ENCODE measurements at places on chromosomes 6 and 20.

GRCh38 chr6:130743175-130743574 lies 84.0 kb upstream of the SMLR1 start:
- no peak for DNase-seq

- DNase-seq = no peak
These were observed 69.1 kb downstream of the NRSN1 start for GRCh38 chr6:24194978-24195700.

GRCh38 chr6:2477666-2478065 lies 232.3 kb upstream of the GMDS start:
- DNase-seq = no peak

- no peak for DNase-seq
These were observed 6.6 kb upstream of the GFRA4 start for GRCh38 chr20:3669710-3670367.

DNA sequence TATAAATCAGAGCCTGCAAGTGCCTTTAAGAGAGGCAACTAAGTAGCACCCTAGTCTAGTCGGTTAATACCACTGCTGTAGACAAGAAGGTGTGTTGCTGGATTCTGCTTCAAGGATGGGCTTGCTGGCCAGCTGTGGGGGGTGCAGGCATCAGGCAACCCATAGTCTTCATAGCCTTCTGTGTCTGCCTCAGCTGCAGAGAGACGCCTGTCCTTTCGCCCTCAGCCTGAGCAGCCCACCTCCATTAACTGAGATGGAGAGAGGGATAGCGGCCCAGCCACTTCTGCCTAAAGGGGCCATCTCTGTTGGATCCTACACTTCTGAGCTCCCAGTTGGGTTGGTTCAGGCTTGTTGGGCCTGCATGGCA lies 123.7 kb upstream of the MLIP start:
- DNase-seq = no peak

GRCh38 chr6:78639111-78640110 lies 227.9 kb upstream of the IRAK1BP1 start:
- no peak for DNase-seq

DNA sequence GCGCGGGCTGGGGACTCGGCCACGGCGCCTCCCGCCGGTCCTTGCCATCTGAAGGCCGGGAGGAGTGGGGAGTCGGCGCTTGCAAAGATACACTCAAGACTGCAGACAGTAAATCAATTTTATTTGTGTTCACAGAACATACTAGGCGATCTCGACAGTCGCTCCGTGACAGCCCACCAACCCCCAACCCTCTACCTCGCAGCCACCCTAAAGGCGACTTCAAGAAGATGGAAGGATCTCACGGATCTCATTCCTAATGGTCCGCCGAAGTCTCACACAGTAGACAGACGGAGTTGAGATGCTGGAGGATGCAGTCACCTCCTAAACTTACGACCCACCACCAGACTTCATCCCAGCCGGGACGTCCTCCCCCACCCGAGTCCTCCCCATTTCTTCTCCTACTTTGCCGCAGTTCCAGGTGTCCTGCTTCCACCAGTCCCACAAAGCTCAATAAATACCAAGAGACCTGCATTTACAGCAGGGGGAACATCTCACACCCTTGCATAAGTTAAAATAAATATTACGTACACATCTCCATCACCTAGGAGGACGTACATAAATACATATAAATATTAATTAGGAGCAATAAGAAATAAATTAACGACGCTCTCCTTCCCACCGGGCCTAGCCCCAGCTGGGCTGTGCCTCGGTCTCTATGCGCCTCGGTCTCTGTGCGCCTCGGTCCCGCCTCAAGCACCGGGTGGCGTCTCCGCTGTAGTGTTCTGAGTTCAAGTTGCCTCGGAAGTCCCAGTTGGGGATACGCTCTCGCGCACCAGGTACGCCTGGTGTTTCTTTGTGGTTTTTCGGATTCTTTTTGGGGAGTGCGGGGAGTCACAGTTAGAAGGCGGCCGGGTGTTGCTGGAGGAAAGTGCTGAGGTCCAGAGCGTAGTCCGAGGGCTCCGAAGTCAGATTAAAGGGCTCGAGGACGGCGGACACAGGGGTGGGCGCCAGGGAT lies 889 bp upstream of the FLOT1 start:
- no peak for DNase-seq

DNA sequence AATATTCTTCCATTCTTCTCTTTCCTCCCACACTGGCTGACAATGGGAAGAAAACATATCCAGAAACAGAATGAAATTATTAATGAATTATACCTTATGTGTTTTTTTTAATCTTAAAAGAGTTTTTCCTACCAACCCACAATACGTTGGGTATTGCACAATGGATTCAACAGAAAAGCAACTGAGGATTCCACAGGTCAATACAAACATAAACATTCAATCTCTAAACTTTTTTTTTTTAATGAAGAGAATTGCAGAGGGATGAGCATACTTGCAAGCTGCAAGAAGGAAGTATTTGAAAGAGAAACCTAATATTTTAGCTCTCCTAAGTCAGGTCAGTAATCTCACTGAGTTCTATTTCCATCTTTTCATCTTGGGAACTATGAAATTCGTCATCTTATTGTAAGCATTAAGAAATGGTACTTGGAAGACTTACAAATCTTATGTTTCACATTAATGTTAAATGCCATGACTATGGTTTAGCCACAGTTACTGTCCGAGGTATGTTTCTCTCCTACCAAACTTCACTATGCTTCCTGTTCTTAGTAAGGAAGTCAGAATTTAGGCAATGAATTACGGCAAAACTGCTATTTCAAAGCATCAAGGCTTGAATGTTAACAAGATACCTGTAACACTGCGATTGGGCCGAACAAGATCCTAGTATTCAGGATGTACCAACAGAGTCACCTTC lies 100.8 kb downstream of the HIVEP2 start:
- no peak for DNase-seq

DNA sequence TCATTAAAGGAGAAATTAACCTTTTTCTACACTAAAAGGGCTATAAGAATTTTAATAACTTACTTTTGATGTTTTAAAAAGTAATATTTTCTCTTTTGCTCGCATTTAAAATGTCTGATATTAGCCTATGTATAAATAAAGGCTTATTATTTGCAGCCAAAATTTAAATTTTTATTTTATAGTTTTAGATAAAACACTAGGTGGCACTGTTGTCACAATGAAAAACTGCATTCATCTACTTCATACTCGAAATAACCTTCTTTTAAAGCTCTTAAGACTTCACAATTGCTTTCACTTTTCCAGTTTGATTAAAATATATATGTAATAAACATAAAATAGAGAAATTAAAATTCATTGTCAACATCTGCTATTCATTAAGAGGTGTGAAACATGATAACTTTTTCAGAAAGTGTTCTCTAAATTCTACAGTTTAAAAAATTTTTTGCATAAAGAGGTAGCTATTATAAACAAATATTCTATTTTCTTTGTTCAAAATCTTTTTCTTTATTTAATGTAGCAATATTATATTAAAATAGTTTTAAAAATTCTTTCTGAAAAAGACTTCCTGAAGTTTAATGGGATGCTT lies 78.8 kb upstream of the DEFB112 start:
- DNase-seq = peak; percentile 14

DNA sequence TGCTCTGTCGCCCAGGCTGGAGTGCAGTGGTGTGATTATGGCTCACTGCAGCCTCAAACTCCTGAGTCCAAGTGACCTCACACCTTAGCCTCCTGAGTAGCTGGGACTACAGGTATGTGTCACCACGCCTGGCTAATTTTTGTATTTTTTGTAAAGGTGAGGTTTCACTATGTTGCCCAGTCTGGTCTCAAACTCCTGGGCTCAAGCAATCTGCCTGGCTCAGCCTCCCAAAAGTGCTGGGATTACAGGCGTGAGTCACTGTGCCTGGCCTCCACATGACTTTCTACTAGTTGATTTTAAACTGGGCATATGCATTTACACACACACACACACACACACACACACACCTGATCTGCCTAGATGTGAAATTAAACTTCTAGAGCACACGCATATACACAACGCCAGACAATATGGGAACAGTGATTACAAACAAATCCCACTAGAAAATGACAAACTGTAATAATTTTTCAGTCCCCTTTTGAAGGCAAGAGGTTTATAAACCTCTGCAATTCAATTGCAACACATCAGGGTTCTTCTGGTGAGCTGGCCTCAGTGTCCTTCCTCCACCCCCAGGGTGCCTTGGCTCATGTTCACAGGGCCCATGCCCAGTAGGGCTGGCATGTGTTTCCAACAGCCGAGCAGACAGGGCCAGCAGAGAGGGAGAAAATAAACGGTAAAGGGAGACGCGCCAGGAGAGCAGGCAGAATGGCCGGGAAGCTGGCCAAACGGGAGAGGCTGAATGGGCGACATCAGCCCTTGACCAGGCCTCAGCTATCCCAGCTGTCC lies 31.2 kb downstream of the PARD6B start:
- peak; percentile 94 for DNase-seq

- no peak for DNase-seq
These were observed 443.1 kb upstream of the ID4 start for GRCh38 chr6:19394051-19394450.

DNA sequence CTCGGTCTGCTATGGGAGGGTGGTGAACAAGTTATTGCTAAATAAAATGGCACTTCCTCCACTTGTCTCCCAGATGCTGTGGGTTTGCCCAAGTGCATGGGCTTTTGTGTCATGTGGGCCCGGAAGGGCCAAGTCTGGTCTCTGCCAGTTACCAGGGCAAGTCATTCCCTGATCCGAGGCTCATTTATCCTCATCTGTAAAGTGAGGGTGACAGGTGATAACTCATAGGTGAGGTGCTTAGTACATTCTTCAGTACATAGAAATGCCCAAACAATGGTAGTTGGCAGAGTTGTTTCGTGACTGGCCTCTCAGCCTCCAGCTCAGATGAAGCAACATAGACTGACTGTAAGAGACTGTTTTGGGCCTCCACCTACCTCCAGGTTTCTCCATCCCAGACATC lies 2.0 kb upstream of the MUCL3 start:
- DNase-seq = no peak

- peak; percentile 27 for DNase-seq
These were observed 11.0 kb downstream of the PGM3 start for GRCh38 chr6:83182114-83182513.

DNA sequence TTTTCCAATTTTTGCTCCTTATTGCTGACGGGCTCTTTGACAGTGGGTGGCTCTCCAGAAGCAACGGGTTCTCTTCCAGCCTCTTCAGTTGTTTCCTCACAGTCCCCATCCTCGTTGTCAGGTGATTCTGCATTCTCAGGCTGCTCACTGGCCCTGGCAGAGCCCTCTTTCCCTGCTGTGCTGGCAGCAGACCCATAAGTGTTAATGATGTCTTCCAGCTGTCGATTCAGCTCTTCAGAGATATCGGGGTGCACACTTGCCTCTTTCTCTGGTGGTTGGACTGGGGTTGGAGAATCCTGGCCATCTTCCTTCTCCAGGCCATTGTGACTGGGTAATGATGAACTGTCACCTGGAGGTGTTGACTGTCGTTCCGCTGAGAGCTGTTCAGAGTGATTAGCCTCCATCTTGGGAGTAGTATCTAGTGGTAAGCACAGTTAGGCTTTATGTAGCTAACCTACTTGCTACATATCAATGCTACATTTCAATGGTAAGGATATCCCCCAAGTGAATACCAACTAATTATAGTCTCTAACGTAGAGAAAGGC lies 3.2 kb downstream of the TXLNB start:
- DNase-seq = no peak

DNA sequence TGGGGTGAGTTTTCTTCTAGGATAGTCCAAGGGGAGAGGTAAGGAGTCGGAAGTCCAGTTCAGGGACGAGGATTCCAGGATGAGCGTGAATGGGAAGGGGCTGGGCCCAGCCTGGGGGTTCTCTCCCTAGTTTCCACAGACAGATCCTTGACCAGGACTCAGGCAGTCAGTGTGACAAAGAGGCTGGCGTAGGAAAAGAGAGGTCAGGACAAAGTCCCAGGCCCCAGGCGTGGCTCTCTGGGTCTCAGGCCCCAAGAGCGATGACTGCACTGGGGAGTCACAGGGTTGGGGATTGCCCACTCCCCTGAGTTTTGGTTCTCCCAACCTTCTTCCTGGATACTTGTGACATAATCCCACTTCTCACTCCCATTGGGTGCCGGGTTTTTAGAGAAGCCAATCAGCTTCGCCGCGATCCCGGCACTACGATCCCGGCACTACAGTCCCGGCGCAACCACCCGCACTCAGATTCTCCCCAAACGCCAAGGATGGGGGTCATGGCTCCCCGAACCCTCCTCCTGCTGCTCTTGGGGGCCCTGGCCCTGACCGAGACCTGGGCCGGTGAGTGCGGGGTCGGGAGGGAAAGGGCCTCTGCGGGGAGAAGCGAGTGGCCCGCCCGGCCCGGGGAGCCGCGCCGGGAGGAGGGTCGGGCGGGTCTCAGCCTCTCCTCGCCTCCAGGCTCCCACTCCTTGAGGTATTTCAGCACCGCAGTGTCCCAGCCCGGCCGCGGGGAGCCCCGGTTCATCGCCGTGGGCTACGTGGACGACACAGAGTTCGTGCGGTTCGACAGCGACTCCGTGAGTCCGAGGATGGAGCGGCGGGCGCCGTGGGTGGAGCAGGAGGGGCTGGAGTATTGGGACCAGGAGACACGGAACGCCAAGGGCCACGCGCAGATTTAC lies 46.2 kb upstream of the TRIM26 start:
- DNase-seq = peak; percentile 90

DNA sequence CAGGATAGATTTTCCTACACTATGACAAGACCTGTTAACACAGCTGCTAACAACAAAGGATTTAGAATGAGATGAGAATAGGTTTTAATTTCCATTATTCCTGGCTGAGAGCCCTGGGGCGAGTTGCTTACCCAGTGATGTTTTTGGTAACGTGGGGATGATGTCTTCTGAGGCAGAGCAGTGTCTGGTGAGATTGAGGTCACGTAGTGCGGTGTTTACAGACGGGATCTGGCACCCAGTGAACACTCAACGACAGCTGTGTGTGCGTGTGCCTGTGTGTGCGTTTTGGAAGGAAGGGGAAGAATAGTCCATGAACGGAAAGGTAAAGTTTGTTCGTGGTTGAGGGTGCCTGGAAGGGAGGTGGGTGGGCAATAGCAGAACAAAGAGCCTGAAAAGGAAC lies 384.7 kb downstream of the C6orf118 start:
- no peak for DNase-seq

GRCh38 chr6:118580585-118581419 lies 32.7 kb downstream of the PLN start:
- DNase-seq = peak; percentile 86

- DNase-seq = no peak
These were observed 86.2 kb upstream of the ARID1B start for GRCh38 chr6:156691018-156691417.

GRCh38 chr6:111828809-111829208 lies 44.4 kb downstream of the FYN start:
- no peak for DNase-seq

GRCh38 chr6:88380083-88380482 lies 213.9 kb upstream of the CNR1 start:
- peak; percentile 44 for DNase-seq

- DNase-seq = peak; percentile 62
These were observed 651 bp upstream of the TAPBP start for GRCh38 chr6:33314515-33314942.

GRCh38 chr6:140012150-140012549 lies 637.7 kb upstream of the CITED2 start:
- peak; percentile 70 for DNase-seq

GRCh38 chr6:40135491-40136072 lies 201.3 kb upstream of the MOCS1 start:
- no peak for DNase-seq

- no peak for DNase-seq
These were observed 69.0 kb upstream of the CCN2 start for GRCh38 chr6:132020138-132020581.

Data from pons (tissue), 1 donor.